Fibroblast of the aortic adventitia (primary cell): ENCODE measurements at places on chromosomes 6 and 20.
A peak's percentile ranks its signal among the peaks of the same experiment; 100 is the strongest.

GRCh38 chr6:157217198-157217893 is 106.0 kb downstream of the TMEM242 start:
- DNase-seq: no peak

DNA sequence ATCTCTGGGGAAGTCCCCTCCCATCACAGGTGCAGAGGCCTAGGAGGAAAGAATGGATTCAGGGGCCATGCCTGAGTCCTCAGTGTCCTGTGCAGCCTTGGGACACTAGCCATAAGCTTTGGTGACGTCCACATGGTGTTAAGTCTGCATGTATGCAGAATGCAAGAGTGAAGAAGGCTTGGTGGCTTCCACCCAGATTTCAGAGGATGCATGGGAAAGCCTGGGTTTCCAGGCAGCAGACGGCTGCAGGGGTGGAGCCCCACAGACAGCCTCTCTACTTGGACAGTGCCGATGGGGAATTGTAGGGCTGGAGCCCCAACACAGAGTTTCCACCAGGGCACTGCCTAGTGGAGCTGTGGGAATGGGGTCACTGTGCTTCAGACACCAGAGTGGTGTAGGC is 117.1 kb upstream of the NRN1 start:
- DNase-seq: no peak

DNA sequence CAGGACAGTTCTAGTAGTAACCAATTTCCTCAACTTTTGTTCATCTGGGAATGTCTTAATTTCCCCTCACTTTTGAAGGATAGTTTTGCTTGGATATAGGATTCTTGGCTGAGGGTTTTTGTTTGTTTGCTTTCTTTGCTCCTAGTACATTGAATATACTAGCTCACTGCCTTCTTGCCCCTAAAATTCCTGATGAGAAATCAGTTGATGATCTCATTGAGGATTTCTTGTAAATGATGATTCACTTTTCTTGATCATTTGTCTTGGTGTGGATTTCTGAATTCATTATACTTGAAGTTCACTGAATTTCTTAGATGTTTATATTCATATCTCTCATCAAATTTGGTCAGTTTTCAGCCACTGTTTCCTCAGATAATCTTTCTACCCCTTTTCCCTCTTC is 49.1 kb upstream of the PRDM1 start:
- DNase-seq: peak; percentile 35

DNA sequence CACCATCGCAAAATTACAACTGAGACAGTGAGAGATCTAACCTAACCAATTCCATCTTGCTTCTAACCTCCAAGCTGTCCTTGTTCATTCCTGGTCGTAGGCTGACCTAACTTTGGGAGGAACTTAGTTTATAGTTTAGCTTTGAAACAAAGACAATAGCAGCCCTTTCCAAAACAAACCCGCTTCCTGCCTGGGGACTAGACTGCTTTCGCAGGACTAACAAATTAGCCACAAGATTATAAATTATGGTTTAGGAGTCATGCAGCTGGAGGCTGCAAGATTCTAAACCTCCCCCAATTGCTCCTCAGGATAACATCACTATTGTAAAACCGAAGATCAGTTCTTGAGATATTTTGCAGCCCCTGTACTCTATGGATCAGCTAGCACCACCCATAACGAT is 63.2 kb downstream of the TRIM27 start:
- DNase-seq: no peak

DNA sequence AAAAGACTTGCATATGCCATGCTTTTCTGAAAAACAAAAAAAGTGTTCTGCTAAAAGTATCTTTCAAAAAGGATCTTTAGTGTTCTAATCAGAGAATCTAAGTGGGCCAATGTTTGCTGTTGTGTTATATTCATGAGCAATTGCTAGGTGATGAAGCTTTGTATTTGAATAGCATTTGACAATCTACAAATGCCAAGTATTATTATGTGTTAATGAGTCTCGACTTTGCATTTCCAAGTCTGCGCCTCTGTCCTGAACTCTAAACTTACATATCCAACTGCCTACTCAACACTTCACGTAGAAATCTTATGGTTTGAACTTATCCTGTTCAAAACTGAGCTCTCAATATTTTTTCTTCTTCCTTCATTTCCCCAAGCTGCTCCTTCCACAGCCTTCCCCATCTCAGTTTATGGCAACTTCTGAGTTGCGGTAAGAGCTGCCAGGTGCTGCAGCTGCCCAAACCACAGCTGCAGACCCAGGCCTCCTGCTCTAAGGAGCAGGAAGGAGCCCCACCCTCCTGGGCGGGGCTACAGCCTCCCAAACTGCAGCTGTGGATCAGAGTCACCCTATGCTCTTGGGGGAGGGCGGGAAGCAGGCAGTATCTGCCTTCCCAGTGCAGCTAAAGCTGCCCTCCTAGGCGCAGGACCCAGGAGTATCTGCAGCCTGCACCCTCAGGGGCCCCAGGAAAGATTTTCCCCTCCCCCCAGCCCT is 16.7 kb upstream of the MAK start:
- no peak for DNase-seq

DNA sequence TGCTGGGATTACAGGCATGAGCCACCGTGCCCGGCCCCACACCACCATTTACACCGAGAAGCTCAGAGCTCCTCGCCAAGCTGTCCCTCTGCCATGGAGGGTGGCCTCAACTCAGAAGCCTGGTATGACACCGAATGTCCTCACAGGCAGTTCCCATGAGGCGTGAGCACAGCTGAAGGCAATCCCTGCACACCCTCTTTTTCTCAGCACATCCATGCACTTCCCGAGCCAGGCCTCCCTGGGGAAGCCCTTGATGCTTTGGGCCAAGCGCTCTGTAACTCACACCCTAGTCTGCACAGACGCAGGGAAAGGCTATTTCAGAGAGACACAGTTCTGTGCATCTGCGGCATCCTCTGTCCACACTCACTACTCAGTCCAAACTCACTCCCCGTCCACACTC is 18.4 kb downstream of the THBS2 start:
- DNase-seq: no peak

DNA sequence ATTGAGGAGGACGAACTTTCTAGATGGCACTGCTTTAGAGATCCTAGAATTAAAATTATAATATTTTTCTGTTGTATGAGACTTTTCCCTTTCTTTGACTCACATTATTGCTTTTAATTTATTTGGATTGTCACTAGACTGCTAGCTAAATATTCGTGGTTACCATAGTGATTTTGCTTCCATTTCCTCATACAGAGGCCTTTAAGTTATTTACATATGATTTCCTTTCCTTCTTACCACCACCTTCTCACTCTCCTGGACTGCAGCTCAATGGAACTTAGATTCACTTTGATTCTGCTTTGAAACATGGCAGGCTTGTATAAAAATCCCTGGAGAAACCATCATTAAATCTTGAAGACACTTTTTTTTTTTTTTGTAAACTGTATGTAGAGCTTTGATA is 222.9 kb downstream of the LAMA2 start:
- DNase-seq: no peak

DNA sequence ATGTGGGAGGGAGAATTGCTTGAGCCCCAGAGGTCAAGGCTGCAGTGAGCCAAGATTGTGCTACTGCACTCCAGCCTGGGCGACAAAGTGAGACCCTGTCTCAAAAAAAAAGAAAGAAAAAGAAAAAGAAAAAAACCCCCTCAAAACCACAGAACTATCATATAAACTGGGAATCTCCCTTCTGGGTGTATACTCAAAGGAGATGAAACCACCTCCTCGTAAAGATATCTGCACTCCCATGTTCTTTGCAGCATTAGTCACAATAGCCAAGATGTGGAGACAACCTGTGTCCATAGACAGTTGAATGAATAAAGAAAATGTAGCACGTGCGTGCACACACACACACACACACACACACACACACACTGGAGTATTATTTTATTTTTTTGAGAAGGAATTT is 8.5 kb upstream of the AFG1L start:
- no peak for DNase-seq

GRCh38 chr6:47009583-47009982 is 32.5 kb downstream of the ADGRF1 start:
- no peak for DNase-seq

GRCh38 chr6:69988458-69989126 is 122.2 kb downstream of the COL19A1 start:
- DNase-seq: no peak
